ENCODE measurements at places on chromosomes 11 and 22.
A peak's percentile ranks its signal among the peaks of the same experiment; 100 is the strongest.

DNA sequence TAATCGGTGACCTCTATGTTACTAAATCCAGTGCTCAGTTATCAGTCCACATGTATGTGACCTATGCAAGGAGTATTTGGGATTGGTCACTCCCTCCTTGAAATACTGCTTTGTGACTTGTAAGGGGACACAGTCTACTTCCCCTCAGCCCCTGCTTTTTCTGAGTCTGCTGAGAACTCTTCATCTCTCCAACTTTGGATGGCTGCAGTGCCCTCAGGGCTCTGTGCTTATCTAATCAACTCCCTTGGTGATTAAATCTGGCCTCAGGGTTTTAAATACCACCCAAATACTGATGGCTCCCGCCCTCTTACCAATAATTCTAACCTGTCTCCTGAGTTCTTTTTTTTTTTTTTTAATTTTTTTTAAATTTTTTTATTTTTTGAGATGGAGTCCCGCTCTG is 40.2 kb downstream of the FAM118A start:
- DNase-seq, result no peak

DNA sequence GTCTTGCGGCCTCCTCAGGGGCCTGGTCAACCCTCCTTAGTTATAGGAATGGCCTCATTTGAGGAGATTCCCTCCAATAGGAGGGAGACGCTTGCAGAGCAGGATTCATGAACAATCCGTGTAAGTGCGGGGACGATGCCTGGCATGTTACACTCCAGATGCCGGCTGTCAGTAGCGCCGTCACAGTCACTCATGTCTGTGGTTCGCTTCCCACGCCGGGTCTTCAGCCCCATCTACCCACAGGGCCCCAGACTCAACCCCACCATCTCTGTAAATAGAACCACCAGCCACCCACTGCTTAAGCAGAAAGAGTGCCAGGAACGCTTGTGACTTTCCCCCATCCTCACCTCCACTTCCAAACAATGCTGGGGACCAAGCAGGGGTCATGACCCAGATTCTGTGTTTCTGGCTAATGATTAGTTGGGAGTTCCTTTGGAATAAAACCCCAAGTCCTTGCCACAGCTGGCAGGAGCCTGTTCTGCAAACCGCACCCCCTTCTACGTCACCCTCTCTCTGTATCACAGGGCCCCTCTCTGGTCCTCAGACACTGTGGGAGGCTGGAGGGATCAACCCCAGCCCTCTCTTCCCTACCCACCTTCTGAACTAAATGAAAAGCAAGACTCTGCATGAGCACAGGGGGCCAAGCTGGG is 38.8 kb upstream of the TOLLIP start:
- DNase-seq, result no peak

- peak; percentile 69 for DNase-seq
These were observed 61.5 kb upstream of the SLC25A18 start for GRCh38 chr22:17501679-17502285.

- DNase-seq, result no peak
These were observed 14.3 kb upstream of the BCL9L start for GRCh38 chr11:118939953-118940598.

DNA sequence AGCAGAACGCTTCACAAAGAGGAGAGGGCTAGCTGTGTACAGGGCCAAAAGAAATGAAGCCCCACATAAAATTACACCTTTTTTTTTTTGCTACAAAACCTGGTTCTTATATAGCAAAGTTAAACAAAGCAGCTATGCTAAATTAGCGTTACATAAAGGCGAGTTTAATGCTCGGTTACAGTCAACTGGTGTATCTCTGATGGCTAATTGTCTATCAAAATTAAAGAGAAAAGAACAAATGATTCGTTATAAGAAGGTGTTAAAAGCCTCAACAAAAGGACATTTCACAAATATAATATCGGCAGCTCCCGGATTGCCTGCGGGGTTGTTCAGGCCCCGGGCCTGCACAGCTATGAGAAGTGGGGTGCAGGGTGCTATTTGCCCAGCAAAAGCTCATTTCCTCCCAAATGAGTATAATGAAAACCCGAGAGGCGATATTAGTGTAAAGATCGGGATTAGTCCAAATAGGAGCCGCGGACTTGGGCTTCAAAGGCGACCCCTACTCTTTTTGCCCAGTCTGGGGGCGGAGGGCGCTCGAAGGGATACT is 13.3 kb upstream of the PAX6 start:
- DNase-seq, result no peak

All from NCI-H1436 (cell line).